ENCODE measurements at places on chromosomes 3 and 15.

GRCh38 chr3:159824333-159824732, 164.3 kb upstream of the IL12A start:
- ATAC-seq, result peak; percentile 67

GRCh38 chr3:58258392-58259055, 20.9 kb downstream of the ABHD6 start:
- no peak for ATAC-seq

GRCh38 chr3:135159681-135160247, 364.7 kb downstream of the EPHB1 start:
- ATAC-seq, result peak; percentile 95

DNA sequence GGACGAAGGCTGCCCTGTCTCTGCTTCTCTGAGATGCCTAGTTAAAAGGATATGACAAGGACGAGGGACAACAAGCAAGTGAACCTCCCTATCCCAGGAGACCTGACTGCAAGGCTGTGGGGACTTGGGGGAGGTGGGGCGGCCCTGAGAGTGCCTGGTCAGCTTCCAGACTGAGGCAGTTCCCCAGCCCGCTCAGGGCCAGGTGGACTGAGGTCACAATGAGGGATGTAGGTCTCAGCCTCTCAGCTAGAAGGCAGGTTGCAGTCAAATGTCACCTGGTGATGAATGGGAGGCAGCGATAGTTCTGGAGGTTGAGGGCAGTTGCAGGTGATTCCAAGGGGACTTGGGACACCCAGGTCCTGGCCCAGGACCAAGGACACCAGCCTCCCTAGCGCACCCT, 30.6 kb downstream of the TKT start:
- ATAC-seq, result no peak

DNA sequence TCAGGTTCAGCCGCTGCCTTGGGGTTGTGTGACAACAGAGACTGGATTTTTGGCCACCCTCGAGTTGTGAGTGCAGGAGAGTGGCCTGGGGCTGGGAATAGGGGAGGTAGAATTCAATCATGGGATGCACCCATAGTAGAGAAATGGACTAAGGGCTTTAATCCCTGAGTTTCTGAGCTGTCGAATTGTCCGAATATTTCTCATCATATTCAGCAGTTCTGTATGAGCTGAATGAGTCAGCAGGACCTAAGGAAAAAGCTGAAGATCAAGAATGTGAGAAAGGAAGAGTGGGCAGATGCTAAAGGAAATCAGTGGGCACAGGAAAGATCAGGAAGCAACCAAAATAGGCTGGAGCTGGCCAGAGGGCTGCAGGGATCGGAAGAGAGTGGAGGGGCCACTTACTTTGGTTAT, 44.4 kb upstream of the SACM1L start:
- ATAC-seq, result peak; percentile 36

GRCh38 chr15:40893019-40893670, 1.1 kb upstream of the VPS18 start:
- no peak for ATAC-seq

- ATAC-seq, result no peak
These were observed 116.0 kb downstream of the IGF1R start for GRCh38 chr15:98764291-98764690.

- ATAC-seq, result no peak
These were observed 18.7 kb downstream of the BCL2A1 start for GRCh38 chr15:79952329-79952728.

DNA sequence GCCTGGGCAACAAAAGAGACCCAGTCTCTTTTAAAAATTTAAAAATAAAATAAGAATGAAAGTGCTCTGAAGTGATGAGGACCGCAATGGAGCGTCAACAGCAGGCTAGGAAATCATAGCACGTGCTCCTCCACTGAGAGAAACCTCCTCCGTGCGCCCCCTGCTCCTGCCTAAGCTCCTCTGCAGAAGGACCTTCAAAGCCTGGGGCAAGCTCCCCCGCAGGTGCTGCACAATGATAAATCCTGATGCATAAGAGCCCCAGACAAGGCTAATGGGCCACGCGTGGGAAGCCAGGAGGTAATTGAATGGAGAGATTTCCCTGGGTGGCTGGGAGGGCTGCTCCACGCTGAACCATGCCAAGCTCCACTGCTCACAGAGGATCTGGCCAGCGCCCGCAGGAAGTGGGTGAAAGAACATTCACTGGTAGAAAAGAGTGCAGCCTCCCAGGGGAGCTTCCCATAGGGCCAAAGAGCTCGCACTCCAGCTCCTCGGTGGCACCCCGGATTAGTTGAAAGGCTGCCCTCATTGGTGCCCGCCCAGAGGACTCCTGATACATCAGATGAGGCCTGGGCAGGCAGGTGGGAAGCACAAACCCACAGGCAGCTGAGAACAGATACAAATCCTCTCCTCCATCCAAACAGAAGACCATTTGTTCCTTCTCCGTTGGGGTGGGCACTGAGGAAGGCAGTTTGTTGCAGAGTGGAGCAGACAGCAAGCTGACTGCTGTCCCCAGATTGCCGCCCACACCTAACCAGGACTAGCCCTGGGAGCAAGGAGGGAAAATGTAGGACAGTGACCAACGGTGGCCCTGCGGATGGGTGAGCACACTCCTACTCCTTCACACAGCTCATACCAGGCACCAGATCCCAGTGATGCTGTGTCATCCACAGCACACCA, 52.5 kb downstream of the CPN2 start:
- ATAC-seq, result no peak

DNA sequence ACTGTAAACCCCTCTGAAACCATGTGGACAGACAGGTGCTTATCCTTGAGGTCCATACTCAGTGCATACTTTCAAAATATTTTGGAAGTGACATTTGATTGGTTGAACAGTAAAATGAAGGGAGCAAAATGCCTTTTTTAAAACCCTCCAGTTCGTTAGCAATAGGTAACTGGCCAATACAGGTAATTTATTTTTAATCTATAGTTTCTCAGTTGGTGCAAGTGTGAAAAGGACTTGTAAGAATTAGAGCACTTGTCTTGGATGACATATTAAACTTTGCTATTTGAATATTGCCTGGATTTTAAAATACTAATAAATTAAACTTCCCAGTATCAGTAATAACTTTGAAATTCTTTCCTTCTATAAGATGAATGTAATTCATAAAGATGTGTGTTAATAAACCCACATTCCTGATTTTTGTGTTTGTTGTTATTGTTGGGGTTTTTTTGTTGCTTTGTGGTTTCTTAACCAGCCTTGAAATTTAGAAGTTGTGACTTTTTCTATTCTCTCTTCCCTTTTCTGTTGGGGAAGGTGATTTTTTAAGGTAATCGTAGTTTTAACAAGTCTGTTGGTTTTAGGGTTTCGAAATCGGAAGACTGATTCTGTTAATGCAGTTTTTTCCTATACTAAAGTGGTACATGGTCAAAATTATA, 90.0 kb downstream of the STT3B start:
- ATAC-seq, result no peak

GRCh38 chr3:2568929-2569328, 470.3 kb downstream of the CNTN4 start:
- no peak for ATAC-seq
